Fibroblast of upper back skin (primary cell): ENCODE measurements at places on chromosomes 7 and 10.

GRCh38 chr7:13448243-13448642, 541.2 kb downstream of the ETV1 start:
- no peak for DNase-seq

GRCh38 chr7:41771717-41772116, 68.8 kb upstream of the INHBA start:
- no peak for DNase-seq

GRCh38 chr7:7719236-7719635, 829 bp upstream of the RPA3 start:
- peak; percentile 93 for DNase-seq

- peak; percentile 41 for DNase-seq
These were observed 105.3 kb downstream of the AMPH start for GRCh38 chr7:38525857-38526256.

GRCh38 chr10:12484941-12485805, 135.8 kb downstream of the CAMK1D start:
- DNase-seq: no peak

- no peak for DNase-seq
These were observed 20.4 kb downstream of the GATA3 start for GRCh38 chr10:8074881-8075280.

DNA sequence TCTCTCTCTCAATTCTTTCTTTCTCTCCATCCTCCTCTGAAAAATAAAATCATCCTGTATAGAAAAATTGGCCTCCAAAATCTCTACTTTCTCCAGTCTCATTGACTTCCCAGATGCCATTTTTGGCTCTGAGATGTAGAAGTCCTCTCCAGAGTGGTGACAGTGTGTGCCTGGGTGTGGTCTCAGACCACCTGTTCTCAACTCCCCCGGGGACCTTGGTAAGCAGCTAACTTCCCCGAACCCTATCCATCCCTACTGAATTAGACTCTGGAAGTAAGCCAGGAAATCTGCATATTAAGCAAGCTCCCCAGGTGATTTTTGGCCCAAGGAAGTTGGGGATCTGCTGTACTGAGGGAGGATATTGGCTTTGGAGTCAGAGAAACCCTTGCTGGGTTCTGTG, 120.5 kb downstream of the WDR11 start:
- DNase-seq: no peak
